ENCODE measurements at places on chromosomes 7 and 10.

- no peak for DNase-seq
Measured at GRCh38 chr7:156773966-156774365, 119.0 kb downstream of the LMBR1 start.

DNA sequence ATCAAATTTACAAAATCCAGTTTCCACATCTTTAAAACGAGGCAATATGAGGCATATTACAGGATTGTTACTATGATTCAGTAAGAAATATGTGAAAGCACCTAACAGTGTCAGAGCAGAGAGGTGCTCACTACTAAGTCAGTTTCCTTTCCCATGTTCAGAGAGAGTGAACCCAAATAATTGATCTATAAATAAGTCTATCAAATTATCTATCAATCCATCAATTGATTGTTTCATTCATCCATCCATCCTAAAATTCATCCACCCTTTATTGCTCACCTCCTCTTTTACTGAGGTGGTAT lies 340.8 kb downstream of the SUGCT start:
- no peak for DNase-seq

DNA sequence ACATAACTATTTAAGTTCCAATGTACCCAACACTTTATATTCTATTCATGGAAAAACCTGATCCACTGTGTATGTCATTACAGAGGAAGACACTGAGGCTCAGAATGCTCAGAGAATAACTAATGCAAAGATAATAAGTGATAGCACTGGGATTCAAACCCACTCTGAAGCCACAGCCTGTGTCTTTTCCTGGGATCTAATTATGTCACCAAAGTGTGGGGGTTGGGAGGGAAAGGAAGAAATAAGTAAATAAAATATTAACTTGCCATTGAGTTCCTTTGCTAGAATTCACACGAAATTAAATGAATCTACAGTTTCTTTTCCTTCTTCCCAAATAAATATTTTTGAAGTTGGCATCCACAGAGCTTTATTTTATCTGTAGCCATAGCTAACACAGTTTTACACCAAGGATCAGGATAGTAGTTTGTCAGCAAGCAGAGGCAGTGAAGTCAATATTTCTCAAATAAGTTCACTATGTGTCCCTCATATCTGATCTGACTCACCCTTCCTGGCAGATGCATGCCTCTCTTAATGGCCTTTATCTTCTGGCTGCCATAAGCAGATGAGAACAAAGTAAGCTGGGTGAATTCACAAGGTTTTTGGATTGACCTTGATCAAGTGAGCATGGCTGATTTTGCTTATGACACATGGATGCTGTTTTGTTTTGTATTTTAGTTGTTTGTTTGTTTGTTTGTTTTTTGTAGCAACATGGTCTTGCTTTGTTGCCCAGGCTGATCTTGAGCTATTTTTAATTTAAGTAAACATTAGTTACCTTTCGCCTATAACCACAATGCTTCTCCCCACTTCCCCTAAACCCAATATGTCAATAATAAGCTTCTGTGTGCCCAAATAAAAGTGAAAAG lies 6.3 kb downstream of the RAPGEF5 start:
- DNase-seq = no peak

GRCh38 chr7:150432915-150433892 lies 17.2 kb upstream of the GIMAP8 start:
- no peak for DNase-seq
